ENCODE measurements at places on chromosomes 4 and X.

- DNase-seq = no peak
Measured at GRCh38 chr4:3871881-3872833, 106.0 kb downstream of the ADRA2C start.

DNA sequence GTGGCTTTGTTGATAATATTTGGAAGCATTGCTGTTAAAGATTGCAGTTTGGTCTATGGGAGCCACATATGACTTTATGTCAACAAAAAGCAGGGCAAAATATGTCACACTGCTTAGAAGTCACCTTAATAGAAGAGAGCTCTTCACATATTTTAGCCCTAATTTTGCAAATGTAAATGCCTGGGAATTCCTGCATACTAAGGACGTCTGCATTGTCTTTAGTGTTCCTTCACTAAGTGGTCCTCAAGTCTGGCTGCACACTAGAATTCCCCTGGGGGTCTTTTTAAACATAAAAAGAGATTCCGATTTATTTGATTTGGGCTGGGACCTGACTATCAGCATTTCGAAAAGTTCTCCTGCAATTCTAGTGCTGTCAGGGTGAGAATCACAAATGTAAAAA lies 495.1 kb upstream of the FAM241A start:
- no peak for DNase-seq

- DNase-seq = no peak
Measured at GRCh38 chrX:97398030-97398551, 514.4 kb downstream of the RPA4 start.

DNA sequence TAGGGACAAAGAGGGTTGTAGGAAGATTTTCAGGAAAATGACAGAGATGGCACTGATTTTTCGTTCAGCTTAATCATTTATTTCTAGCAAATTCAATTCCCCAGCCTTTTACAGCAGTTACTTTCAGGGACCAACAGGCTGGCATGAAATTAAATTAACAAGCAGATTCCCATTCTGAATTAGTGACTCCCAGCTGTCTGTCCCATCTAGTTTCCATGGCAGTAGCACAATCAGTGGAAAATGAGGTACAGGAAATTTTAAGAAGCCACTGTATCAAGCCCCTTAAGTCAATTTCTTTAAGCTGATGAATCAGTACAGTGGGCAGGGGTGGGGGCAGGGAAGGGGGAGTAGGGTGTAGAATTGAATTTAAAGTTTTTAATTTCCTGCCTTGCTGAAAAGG lies 121.1 kb upstream of the TEX13C start:
- no peak for DNase-seq

GRCh38 chr4:185713731-185714130 lies 98.3 kb downstream of the SORBS2 start:
- no peak for DNase-seq

DNA sequence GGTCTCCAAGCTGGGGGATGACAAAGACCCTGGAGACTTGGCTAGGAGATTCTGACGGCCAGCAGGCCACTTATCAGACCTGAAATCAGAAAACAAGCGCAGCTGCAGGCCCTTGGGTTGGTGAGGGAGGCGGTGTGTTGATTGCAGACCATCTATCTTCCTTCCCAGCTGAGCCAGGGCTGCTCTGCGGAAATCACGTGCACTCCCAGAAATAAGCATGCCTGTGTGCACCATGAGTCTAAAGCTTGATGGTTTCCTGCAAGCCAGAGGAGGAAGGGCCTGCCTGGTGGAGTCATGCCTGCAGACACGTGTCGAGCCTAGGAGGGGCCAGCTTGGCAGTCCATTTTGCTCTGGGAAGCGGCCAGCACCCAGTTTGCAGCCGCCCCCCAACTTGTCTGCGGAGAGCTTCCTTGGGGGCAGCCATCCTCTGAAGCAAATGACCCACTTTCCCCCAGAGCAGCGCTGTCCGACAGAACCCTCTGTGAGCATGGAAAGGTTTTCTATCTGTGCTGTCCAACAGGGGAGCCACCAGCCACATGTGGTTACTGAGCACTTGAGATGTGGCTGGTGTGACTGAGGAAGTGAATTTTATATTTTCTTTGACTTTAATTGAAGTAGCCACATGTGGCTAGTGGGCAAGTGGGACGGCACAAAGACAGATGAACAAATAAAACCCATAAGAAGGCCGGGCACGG lies 175.7 kb upstream of the BCOR start:
- DNase-seq = no peak

GRCh38 chr4:169682372-169683047 lies 62.1 kb downstream of the CLCN3 start:
- no peak for DNase-seq

DNA sequence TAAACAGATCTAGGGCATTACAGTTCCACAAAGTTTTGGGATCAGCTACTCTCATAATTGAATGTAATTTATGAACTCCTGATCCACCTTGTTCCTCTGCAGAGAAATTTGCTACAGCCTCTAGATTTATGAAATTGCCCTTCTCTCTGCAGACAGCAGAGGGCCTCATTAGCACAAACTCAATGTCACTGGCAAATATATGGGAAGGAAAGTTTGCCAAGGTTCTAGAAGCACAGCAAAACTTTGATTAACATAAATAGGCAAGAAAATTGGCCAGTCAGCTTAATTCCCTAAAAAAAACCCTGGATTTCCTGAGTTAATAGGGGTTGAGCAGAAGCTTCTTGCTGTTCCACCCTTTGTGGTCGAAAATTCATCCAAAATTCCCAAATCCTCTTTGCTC lies 31.5 kb downstream of the PRPS1 start:
- DNase-seq = no peak

DNA sequence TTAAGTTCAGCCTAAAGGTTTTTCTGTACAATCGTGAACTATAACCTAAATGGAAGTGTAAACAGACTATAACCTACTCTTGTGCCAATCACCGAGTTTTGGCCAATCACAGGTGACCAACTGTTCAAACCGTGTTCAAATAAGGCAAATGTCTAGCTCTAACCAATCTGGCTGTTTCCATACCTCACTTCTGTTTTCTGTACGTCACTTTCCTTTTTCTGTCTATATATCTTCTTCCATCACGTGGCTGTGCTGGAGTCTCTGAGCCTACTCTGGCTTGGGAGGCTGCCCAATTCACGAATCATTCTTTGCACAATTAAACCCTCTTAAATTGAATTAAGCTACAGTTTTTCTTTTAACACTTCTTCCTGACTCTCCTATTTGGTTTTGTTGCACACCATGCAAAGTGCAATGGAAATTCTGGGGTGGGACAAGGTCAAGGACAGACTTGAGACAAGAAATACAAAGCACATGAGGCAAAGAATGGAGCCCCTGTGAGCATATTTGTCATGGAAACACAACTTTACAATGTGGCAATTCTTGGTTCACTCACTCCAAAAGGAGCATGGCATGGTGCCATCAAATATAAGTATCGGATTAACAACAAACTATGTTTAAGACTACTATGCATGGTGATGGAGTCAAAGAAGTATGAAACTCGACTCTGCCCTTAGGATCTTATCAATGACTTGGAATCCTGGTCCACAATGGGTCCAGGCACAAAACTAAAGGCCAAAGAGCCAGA lies 115.7 kb upstream of the FAM9B start:
- DNase-seq = no peak

DNA sequence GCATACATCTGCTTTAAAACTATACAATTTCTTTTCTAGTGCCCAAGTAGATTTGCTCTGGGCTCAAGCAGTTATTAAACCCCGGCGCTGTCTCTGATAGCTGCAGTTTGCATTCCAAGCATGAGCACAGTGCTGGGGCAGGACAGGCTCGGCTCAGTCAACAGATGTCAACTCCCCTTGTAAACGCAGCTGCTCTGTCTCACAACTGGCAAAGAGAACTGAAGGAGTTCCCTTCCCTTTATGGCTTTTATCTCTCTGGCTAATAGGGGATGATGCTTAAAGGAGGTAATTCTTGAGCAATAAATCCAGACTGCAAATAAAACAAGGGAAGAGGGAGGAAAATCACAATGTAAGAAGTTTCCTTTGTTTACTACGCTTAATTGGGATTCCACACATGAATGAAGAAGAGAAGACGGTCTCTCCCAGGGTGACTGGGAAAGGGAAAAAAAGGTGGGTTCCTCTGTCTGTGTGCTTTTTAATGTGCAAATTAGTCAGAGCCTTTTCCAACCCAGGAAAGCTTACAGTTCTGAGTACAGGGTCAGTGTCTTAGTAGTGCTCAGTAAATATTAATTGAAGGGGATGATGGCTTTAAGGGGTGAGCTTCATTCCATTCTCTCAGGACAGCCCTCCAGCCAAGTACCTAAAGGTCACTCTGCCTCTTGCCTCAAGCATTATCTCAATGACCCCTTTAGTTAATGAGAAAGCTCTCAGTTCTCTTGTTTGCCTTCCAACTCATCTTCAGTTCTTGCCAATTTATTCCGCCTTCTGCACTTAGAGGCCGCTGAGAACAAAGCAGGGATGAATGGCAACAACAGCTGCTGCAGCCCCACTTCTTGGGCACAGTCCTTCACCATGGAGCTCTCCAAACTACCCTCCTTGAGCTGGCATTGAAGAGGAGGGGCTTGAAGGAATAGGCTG lies 155.7 kb upstream of the JADE1 start:
- no peak for DNase-seq

DNA sequence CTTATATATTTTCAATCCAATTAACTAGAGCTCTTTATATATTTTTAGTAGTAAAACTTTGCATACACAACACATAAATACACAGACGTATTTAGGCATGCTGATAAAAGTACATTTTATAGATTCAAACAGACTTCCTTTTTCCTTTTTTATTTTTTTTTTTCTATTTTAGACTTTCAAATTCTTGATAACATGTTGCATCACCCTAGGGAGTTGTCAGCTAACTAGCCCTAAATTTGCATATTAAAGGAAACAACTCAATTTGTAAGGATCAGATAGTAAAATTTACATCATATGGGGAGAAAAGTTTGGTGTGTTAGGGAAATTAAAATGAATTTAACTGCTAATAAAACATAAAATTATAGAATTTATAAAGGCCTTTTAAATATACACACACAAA lies 47.4 kb upstream of the APOOL start:
- DNase-seq = no peak

GRCh38 chr4:37881811-37882210 lies 9.1 kb upstream of the TBC1D1 start:
- DNase-seq = no peak
